ENCODE measurements at places on chromosomes 12 and 14. TPM values are rescaled to one million over a fixed set of nuclear protein-coding genes. Genes with fewer than 3 reads are reported as not detected.

- H3K4me1 ChIP-seq: peaks cover 3% of the 10 kb centered on the region
- no peak for DNase-seq
- no peak overlapping the region for H3K4me3 ChIP-seq
- H3K27me3 ChIP-seq: no peaks in the 10 kb centered on the region
- no peaks in the 10 kb centered on the region for H3K36me3 ChIP-seq
These were observed 336.9 kb downstream of the BMP4 start for GRCh38 chr14:53619691-53620231.

DNA sequence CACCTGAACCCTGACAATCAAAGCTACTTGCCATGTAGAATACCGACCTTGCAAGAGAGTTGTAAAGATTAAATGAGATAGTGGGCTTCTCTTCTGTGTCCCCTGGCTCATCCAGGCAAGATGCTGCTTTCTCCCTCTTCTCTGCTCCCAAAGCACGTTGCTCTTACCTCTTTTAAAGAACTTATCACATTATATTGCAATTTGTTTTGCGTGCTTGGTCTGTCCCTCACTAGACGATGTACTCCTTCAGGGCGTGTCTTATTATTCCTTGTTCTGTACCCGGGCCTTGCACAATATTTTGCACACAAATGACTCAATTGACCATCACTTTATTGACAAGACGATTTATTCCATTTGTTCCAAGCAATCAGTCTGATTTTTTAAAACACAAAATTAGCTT is 3.3 kb downstream of the DCN start:
- H3K27ac ChIP-seq: peak overlapping the region; percentile 88
- DNase-seq: no peak
- H3K36me3 ChIP-seq: no peaks in the 10 kb centered on the region

RAP1B gene
- total RNA-seq: 264 TPM

- no peaks in the 10 kb centered on the region for H3K36me3 ChIP-seq
- DNase-seq: no peak
- H3K4me1 ChIP-seq: no peaks in the 10 kb centered on the region
- H3K4me3 ChIP-seq: no peak overlapping the region
- no peaks in the 10 kb centered on the region for H3K27me3 ChIP-seq
These were observed 103.8 kb downstream of the TMTC3 start for GRCh38 chr12:88245905-88246304.

DNA sequence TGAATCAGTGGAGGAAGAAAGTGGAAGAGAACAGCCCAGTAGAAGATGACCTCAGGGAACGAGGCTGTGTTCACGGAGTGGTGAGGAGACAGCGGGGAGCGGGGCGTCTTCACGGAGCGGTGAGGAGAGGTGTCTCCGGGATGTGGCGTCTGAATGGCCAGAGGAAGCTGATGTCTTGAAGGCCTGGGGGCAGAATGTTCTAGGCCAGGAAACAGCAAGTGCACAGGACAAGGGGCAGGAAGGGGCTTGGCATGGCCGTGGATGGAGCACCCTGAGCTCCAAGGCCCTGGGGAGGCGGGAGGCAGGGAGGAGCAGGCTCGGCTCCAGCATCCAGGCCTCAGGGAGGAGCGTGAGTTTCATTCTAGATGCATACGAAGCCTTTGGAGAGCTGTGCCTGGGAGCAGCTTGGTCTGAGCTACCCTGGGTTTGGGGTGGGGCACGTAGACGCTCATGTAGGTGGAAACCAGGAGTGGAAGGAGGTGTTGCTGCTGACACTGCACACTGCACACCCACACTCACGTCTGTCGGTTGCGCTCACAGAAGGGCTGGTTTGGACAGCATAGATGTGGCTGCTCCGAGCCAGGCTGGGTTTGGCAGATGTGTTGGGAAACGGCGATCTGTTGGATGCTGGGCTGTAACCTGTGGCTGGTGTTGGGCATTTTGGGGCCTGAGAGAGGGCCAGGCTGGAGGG is 131.6 kb downstream of the ADGRD1 start:
- no peaks in the 10 kb centered on the region for H3K4me1 ChIP-seq
- H3K27ac ChIP-seq: no peak overlapping the region
- no peaks in the 10 kb centered on the region for H3K36me3 ChIP-seq
- H3K4me3 ChIP-seq: no peak overlapping the region

CRACR2A gene
- 1.1 TPM for total RNA-seq

GRCh38 chr12:113359133-113359938 is 949 bp downstream of the PLBD2 start:
- H3K4me1 ChIP-seq: peaks cover 11% of the 10 kb centered on the region
- no peak for DNase-seq
- peak overlapping the region; percentile 52 for H3K27ac ChIP-seq
- H3K27me3 ChIP-seq: no peaks in the 10 kb centered on the region
- peak overlapping the region; percentile 99 for H3K4me3 ChIP-seq

DNA sequence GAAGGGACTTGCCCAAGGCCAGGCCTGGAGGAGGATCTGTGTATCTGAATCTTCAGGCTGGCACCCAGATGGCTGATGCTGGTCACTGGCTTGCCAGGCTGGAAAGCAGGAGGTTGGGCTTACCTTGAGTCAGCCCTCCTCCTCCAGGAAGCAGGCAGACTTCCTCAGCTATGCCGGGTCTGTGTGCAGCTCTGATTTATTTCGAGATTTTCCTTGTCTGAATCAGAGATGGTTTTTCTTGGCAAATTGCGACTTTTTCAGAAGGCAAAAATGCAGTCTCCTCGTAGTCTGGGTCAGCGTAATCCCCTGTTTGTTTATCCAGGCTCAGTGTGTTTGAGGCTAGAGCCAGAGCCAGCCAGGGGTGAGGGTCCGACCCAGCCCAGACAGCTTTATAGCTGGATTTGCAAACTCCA is 48.9 kb downstream of the SMOC1 start:
- H3K4me1 ChIP-seq: peaks cover 10% of the 10 kb centered on the region
- H3K36me3 ChIP-seq: no peaks in the 10 kb centered on the region
- no peak overlapping the region for H3K27ac ChIP-seq
- DNase-seq: peak; percentile 40
- H3K4me3 ChIP-seq: no peak overlapping the region

DNA sequence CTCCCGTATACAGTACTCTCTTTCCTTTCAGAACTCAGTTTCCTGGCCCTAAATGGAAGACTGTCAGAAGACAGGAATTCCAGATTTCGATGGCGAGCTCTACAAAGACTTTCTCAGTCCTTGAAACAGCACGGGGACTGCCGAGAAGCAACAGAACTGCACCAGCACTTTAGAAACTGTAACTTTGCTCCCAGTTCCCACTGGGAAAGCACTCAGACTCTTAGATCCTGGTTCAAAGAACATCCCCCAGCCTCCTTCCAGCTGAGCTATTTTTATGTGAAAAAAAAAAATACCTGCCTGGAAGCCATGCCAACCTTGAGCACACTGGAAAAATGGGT is 1.8 kb downstream of the PXN start:
- no peak for DNase-seq
- peak overlapping the region; percentile 84 for H3K27ac ChIP-seq
- H3K27me3 ChIP-seq: no peaks in the 10 kb centered on the region
- H3K4me3 ChIP-seq: peak overlapping the region; percentile 95

- no peak overlapping the region for H3K4me3 ChIP-seq
- no peaks in the 10 kb centered on the region for H3K36me3 ChIP-seq
- no peaks in the 10 kb centered on the region for H3K27me3 ChIP-seq
- no peak for DNase-seq
- no peaks in the 10 kb centered on the region for H3K4me1 ChIP-seq
These were observed 74.1 kb downstream of the NUAK1 start for GRCh38 chr12:106064721-106065021.

GRCh38 chr14:74389980-74390379 is 36.0 kb downstream of the SYNDIG1L start:
- H3K4me3 ChIP-seq: no peak overlapping the region
- no peak overlapping the region for H3K27ac ChIP-seq
- no peaks in the 10 kb centered on the region for H3K4me1 ChIP-seq
- peaks cover 22% of the 10 kb centered on the region for H3K27me3 ChIP-seq
- DNase-seq: no peak
- no peaks in the 10 kb centered on the region for H3K36me3 ChIP-seq

DNA sequence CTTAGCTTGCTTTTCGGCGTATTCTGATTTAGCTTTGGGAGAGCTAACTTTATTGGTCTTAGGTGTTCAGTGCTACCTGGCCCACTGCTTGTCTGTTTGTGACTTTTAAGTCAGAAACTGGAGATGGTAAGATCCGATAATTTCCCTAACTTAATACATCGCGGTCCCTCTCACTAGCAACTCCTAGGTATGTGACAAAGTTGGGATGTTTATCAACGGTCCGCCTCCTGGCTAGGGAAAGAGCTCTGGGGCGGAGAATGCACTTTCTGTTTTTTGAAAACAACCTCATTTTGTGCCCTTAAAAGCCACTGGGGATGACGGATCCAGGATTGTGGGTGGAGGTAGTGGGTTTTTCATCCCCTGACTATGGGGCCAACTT is 1.2 kb downstream of the CDKN1B start:
- H3K36me3 ChIP-seq: no peaks in the 10 kb centered on the region
- H3K27me3 ChIP-seq: no peaks in the 10 kb centered on the region
- H3K4me1 ChIP-seq: peaks cover 56% of the 10 kb centered on the region
- H3K27ac ChIP-seq: peak overlapping the region; percentile 99
- peak overlapping the region; percentile 97 for H3K4me3 ChIP-seq
- DNase-seq: no peak

DNA sequence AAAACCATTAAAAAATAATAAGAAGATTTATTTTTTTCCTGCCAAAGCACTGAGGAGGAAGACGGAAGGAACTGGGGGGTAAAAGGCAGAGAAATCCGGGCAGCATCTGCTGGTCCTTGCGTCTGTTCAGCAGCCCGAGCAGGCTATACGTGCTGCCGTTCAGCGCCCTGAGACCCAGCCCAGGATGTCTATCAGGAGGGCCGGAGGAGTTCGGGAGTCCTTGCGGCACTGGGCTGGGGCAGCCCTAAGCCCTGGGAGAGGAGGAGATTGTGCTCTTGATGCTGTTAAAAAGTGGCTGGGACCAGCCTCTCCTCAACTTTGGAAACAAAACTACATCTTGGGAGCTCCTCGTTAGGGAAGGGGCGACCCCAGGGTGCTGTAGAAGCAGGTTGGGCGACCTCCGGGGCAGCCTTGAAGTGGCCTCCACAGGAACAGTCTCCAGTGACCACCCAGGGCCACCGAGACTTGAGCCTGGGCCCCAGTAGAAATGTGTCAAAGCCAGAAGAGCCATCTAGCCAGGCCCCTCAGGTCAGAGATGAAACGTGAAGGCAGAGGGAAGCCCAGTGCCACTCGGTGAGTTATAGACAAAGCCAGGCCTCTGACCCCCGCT is 14.3 kb downstream of the PGF start:
- no peak for DNase-seq
- no peak overlapping the region for H3K27ac ChIP-seq
- no peak overlapping the region for H3K4me3 ChIP-seq
- no peaks in the 10 kb centered on the region for H3K27me3 ChIP-seq
- no peaks in the 10 kb centered on the region for H3K36me3 ChIP-seq

DNA sequence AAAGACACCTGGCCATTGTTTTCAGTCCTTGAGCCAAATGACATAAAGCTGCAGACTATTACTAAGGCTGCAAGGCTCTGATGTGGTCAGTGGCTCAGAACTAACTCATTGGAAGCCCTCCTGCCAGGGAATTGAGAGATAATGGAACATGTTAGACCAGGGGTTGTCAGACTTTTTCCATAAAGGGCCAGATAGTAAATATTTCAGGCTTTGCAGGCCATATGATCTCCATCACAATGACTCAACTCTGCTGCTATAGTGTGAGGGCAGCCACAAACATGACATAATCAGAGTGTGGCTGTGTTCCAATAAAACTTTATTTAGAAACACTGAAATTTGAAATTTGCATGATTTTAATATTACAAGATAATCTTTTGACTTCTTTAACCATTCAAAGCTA is 140.3 kb downstream of the TMEM30B start:
- no peak overlapping the region for H3K27ac ChIP-seq
- peaks cover 3% of the 10 kb centered on the region for H3K4me1 ChIP-seq
- H3K27me3 ChIP-seq: no peaks in the 10 kb centered on the region

DNA sequence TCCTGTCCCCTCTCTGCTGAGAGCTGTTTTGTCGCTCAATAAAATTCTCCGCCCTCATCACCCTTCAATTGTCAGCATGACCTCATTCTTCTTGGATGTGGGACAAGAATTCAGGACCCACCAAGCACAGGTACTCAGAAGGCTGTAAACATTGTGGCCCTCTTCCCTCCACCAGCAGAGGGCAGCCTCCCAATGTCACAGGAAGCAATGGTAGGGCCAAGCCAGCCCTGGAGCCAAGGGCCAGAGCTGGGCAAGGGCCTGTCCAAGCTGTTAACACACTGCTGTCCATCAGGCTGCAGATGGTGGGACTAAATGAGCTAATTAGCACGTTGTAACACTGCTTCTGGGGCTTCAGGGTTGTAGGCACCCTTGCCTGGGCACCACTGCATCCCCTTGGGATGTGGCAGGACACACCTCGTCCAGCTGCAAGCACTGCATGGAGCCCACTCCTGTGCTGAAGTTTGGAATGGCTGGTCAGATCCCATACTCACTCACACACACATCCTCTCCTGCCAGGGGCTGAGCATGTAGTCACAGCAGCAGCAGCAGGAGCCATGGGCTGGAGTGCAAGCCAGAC is 62.7 kb upstream of the HECTD1 start:
- no peaks in the 10 kb centered on the region for H3K36me3 ChIP-seq
- no peaks in the 10 kb centered on the region for H3K4me1 ChIP-seq
- DNase-seq: peak; percentile 33
- H3K4me3 ChIP-seq: no peak overlapping the region
- no peak overlapping the region for H3K27ac ChIP-seq

CCDC88C gene
- 11.3 TPM for total RNA-seq

RAD51AP1 gene
- total RNA-seq: 11.5 TPM

DNA sequence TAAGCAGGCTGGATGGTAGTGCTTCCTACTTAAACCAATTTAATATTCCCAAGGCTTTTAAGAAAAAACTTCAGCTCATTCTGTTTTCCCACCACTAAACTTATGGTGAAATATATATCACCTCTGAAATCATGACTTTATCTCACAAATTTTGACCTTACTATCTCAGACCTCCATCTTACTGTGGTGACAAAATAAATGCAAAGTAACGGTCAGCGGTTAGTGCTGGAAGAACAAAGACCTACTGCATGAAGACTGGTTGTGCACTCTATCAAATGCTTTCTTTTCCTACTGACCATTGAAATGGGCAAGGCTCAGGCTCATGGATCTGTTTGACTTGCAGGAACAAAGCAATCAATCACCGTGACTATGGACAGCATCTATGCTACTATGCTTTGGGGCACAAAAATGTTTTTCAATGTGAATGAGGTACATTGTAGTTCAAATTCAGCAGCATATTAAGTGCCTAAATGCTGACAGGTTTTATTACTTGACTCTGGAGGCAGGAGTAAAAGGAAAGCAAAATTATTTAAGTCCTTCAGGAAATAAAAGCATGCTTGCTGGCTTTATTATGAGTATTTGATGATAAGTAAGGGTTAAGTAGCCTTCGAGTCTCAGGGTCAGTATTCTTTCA is 43.1 kb upstream of the GTF2A1 start:
- H3K36me3 ChIP-seq: no peaks in the 10 kb centered on the region
- H3K27ac ChIP-seq: no peak overlapping the region
- no peaks in the 10 kb centered on the region for H3K4me1 ChIP-seq
- no peaks in the 10 kb centered on the region for H3K27me3 ChIP-seq
- no peak for DNase-seq

DNA sequence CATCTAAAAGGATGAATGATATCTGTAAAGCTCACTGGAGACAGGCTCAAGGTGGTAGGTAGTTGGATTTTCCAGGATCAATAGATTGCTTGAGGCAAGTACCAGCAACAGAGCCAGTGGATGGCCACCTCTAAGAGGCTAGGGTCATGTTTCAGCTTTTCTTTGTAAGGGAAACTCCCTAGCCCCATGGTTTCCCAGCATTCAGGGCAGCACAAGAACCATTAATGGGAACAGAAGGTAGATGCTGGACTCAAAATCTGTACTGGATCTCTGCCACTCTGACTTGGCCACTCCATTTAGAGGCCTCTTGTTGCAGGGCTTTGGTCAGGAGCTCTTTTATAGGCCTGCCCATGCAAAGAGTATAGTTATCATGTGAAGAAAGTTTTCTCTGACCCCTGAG is 76.1 kb upstream of the DYRK2 start:
- H3K27me3 ChIP-seq: no peaks in the 10 kb centered on the region
- H3K27ac ChIP-seq: no peak overlapping the region
- no peaks in the 10 kb centered on the region for H3K36me3 ChIP-seq
- H3K4me1 ChIP-seq: no peaks in the 10 kb centered on the region

STON2 gene
- total RNA-seq: 22.7 TPM

SLC25A21 gene
- total RNA-seq: 1.6 TPM

Data from hepatocyte (in vitro differentiated cells).